ENCODE measurements at places on chromosomes 1 and 21.
A peak's percentile ranks its signal among the peaks of the same experiment; 100 is the strongest.

- H3K4me1 ChIP-seq = peaks cover 33% of the 10 kb centered on the region
- DNase-seq = no peak
- H3K4me3 ChIP-seq = no peak overlapping the region
- H3K36me3 ChIP-seq = peaks cover 65% of the 10 kb centered on the region
These were observed 76.0 kb downstream of the DOP1B start for GRCh38 chr21:36232641-36233040.

GRCh38 chr1:170205301-170205700 lies 59.5 kb downstream of the NTMT2 start:
- H3K27me3 ChIP-seq = no peaks in the 10 kb centered on the region
- no peaks in the 10 kb centered on the region for H3K4me1 ChIP-seq
- no peak for DNase-seq
- H3K36me3 ChIP-seq = no peaks in the 10 kb centered on the region

- H3K27ac ChIP-seq = no peak overlapping the region
- no peak for DNase-seq
These were observed 190.7 kb upstream of the KIAA0040 start for GRCh38 chr1:175383239-175383638.

DNA sequence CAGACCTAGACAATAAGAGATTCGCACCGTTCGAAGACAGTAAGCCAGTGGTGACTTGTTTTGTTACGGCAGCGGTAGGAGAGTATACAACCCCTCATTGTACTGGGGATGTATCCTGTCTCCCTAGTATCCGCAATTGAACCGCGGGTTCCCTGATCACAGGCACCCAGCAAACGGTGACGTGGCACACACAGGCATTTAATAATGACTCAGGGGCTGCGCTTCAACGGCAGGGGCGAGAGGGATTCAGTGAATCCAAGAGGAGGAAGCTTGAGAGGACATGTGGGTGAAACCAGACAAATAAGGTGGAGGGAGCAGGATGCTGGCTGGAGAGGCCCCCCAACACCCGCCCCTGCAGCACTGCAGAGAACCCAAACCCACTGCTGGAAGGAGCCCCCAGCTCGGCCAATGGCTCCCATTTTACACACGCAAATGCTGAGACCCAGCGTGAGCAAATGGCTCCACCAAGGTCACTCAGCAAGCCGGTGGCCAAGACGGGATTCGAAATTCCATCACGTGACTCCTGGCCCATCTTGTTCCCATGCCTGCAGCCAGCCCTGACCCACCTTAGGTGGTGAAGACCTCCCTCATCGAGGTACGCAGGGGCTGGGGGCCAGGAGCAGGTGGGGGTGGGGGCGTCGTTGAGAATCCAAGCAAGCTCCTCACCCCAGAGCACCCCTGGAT lies 149.9 kb downstream of the SYF2 start:
- H3K4me3 ChIP-seq = no peak overlapping the region
- H3K36me3 ChIP-seq = no peaks in the 10 kb centered on the region
- DNase-seq = no peak
- no peaks in the 10 kb centered on the region for H3K27me3 ChIP-seq

GRCh38 chr1:53334312-53334711 lies 6.4 kb upstream of the LRP8 start:
- H3K36me3 ChIP-seq = no peaks in the 10 kb centered on the region
- H3K27ac ChIP-seq = peak overlapping the region; percentile 66
- H3K4me1 ChIP-seq = peaks cover 10% of the 10 kb centered on the region
- no peaks in the 10 kb centered on the region for H3K27me3 ChIP-seq
